ENCODE measurements at places on chromosomes 7 and 10.

GRCh38 chr10:131439705-131440104 is 128.2 kb upstream of the TCERG1L start:
- DNase-seq = no peak

GRCh38 chr10:5748394-5748803 is 63.8 kb downstream of the TASOR2 start:
- no peak for DNase-seq

GRCh38 chr7:14626076-14626475 is 276.5 kb downstream of the DGKB start:
- no peak for DNase-seq

GRCh38 chr7:100673302-100673941 is at the start of gene GNB2:
Gene GNB2 (plus strand): TSS chr7:100673740. CDS start chr7:100676266, 2,526 bp downstream.
- peak; percentile 74 for DNase-seq

GRCh38 chr7:985915-986741 is 3.1 kb downstream of the CYP2W1 start:
- no peak for DNase-seq

DNA sequence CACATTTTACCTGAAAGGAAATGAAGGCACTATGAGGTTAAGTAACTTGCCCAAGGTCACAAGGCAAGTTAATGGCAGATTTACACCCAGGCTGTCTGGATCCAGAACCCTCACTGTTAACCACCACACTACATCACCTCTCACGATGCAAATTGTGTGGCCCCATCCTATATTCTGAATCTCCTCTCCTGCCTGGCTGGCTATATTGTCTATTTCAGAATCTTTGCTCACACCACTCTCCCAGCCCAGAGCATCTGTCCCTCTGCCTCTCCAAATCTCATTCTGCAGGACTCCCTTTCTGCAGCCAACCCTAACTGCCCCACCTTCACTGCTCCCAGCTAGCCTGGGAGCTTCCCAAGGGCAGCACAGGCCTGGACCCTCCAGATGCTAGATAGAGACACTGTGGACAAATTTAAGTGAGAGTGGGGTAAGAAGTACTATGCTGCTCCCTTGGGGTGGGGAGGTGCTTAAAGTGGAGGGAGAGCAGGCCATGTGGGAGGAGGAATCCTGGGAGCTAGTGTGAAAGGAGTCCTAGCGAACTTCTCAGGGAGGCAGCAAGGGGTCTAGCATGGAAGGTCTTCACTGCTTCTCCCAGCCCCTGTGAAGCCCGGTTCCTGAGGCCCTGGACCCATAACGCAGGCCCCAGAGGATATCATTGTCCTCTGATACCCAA is 786 bp downstream of the CUEDC2 start:
- DNase-seq = no peak
